ENCODE measurements at places on chromosomes 5 and 9.

- peak; percentile 66 for DNase-seq
Observed at GRCh38 chr9:101486693-101487442, 46.8 kb upstream of the RNF20 start.

- DNase-seq: no peak
Observed at GRCh38 chr9:87309236-87309635, 188.4 kb upstream of the DAPK1 start.

DNA sequence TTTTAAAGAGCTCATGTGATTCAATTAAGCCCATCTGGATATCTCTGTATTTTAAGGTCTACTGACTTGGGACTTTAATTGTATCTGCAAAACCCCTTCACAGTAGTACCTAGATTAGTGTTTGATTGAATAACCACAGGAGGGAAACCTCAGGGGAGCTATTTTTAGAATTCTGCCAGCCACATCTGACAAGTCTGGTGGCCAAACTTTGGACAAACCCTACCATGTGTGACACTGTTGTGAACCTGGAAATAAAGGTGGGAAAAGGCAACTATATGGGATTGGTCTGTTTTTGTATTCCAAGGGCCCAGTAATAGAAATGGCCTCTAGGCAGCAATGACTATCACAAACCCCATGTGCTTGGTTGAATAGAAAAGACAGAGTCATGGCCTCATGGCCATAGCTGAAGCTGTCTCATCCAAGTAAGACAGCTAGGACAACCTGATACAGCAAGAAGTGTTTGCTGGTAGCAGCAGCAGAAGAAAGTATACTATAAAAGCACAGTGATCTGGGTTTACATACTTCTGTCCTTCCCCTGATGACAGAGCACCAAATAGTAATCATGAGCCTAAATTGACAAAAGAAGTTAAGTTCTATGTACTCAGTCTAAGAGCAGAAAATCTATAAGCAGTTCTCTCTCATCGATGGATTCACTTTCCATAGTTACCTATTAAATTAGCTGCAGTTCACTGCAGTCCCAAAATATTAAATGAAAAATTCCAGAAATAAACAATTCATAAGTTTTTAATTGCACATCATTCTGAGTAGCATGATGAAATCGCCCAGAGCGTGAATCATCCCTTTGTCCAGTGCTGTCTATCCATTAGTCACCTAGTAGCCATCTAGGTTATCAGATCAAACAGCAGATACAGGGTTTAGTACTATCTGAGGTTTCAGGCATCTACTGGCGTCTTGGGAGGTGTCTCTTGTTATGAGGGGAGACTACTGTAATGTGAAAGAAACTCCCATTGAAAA lies 189.8 kb downstream of the ARHGAP26 start:
- no peak for DNase-seq

DNA sequence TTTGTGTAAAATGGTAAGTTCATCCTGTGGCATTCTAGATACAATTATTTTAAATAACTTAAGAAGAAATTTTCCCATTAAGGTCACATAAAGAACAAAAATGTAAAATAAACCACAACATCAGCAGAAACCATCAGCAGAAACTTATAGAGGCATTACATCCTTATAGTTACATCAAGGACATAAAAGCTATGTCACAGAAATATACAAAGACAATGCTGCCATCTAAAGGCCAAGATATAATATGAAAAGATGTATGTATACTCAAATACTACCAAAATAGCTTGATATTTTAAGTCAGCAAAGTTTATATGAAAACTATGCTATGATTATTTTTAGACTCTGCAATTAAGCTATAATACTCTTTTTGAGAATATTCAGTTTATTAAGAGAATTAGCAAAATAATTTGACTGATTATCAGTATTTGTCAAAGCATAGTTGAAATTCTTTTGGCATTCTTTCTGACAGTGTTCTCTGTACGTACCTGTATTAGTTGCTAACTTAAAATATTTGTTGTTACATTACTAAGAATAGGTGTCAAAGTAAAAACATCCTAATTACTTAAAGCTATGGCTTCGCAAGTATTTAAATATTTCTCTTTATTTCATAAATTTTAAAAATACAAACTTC lies 36.2 kb downstream of the FBXL17 start:
- no peak for DNase-seq

DNA sequence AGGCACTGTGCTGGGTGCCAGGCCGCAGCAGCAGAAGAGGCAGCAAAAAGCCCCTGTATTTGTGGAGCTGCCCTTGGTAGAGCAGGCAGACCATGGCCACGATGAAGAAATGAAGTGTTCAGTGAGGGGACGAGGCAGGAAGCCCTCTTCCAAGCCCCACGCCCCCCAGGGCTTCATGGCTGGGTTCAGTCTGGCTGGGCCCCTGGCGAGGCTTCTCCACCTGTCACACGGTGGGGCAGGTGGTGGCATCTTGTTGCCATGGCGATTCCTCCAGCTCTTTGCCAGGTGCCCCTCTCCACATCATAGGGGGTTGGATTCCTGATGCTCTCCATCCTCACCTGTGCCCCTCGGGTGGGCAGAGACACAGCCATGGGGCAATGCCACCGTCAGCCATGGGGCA lies 21.5 kb downstream of the ADGRD2 start:
- peak; percentile 34 for DNase-seq

- DNase-seq: no peak
Observed at GRCh38 chr5:83001796-83002381, 75.3 kb downstream of the TMEM167A start.

GRCh38 chr5:102226321-102226720 lies 69.8 kb downstream of the SLCO4C1 start:
- DNase-seq: no peak

- DNase-seq: no peak
Observed at GRCh38 chr9:132857616-132858342, 20.3 kb downstream of the AK8 start.
